ENCODE measurements at places on chromosomes 7 and 10.

DNA sequence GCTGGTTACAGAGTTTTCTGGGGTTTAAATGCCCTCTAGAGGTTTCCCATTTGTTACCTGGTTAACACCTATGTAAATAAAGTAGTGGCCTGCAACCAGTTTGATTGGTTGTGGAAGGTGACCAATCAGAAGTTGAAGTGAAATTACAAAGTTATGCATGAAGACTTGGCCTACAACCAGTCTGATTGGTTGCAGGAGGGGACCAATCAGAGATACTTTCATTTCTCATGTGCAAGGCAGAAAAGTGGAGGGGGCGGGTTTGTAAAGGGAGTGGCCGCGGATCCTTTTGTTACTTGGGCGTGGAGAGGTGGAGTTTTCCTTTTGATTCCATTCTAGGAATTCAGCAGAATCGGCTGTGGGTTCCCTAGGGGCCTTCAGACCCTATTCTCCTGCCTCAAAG lies 80.8 kb downstream of the SEC23IP start:
- no peak for DNase-seq

- no peak for DNase-seq
These were observed 44.2 kb upstream of the ADAM12 start for GRCh38 chr10:126432507-126432906.

DNA sequence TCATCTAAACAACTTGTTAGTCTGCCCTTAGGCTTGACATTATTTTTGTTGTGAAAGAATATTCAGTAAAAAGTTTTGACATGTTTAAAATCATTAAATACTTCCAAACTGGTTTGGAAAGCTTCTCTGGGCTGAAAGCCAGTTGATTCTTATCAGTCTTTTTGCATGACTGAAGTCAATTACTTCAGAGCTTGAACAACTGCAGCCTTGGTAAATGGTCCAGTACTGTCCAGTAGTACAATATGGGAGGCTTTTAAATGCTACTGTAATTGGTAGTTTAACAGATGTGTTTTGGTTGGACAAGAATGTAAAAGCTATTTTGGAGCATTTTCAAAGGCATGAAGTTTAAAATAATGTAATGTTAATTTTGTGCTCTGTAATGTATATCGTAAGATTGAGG lies 103.4 kb downstream of the SDK1 start:
- no peak for DNase-seq

GRCh38 chr7:158649279-158649678 lies 55.3 kb downstream of the NCAPG2 start:
- no peak for DNase-seq

- no peak for DNase-seq
These were observed 267.7 kb downstream of the MAD1L1 start for GRCh38 chr7:1964913-1965578.

DNA sequence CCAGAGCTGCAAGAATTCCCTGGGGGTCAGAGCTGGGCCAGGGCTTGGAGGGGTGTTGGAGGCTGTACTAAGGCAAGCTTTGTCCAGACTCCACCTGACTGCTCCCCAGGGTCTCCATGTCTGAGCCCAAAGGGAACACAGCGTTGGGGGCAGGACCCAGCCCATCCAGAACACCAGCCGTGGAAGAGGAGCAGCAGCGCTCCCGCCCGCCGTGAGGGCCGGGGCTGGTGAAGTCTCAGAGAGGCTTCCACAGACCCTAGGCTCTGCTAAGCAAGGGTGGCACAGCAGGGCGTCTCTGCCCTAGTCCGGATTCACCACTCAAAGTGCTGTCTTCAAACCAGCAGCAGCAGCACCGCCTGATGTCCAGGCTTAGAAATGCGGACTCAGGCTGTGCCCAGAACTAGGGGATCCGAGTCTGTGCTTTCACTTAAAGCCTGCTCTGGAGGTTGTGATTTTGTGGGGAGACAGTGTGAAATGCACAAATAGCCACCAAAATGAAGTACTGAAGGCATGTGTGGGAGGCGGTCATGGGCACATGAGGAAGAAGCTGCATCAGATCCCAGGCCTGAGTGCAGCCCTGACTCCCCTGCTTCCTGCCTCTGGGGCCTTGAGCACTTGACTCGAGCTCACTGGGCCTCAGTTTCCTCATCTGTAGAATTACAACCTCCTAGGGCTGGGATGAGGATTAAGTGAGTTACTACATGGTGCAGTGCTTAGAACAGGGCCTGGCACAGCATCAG lies 16.6 kb upstream of the AQP1 start:
- no peak for DNase-seq

DNA sequence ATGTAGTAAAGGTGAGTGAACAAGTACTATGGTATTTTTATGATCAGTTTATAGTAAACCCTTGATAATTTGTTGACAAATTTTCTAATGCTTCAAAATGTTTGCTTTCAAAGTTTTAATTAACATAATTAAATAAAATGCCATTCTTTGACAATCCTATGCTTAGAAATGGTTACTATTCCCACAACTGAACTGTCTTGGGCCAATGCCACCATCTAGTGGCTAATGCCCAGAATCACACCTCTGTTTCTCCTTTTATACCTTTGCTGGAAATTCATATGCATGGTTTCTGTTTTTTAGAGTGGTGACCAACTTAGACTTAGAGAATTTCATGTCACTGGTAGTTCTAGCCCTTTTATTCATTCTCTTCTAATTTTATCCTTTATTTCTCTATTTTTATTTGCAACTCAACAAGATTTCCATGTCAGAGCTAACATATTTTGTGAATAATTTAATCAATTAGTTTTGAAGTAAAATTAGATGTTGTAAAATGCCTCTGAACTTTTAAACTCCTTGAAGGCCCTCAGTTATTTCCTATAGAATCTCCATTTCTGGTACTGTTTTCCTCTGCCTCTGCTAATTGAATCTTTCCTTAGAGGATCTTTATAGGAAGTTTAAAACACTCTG lies 31.1 kb downstream of the PCGF5 start:
- DNase-seq = peak; percentile 36

- DNase-seq = no peak
These were observed 209.4 kb downstream of the FZD1 start for GRCh38 chr7:91473619-91474018.

GRCh38 chr10:86960003-86960862 lies 1.8 kb downstream of the SNCG start:
- DNase-seq = no peak

DNA sequence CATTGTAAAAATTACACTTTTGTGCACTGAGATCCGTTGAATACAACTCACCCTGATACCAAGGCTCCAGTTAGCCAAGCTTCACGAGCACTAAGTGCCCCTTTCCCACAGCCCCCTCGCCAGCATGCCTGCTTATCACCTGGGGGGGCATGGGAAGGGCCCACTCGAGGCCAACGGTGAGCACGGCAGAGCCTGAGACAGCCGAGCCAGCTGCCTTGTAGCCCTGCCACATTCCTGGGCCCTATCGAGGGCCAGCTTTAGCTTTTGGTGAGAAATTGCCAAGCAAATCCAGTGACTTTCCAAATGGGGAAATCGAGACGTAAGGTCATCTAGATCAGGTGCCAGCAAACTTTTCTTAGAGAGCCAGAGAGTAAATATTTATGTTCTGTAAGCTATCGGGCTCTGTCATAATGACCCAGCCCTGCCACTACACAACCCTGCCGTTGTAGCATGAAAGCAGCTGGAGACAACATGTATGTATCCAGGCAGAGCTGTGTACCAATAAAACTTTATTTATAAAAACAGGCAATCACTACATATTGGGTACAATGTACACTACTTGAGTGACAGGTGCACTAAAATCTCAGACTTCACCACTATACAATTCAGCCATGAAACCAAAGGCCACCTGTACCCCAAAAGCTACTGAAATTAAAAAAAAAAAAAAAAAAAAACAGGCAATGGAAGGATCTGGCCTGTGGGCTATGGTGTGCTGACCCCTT lies 83.6 kb downstream of the FAM53B start:
- no peak for DNase-seq

DNA sequence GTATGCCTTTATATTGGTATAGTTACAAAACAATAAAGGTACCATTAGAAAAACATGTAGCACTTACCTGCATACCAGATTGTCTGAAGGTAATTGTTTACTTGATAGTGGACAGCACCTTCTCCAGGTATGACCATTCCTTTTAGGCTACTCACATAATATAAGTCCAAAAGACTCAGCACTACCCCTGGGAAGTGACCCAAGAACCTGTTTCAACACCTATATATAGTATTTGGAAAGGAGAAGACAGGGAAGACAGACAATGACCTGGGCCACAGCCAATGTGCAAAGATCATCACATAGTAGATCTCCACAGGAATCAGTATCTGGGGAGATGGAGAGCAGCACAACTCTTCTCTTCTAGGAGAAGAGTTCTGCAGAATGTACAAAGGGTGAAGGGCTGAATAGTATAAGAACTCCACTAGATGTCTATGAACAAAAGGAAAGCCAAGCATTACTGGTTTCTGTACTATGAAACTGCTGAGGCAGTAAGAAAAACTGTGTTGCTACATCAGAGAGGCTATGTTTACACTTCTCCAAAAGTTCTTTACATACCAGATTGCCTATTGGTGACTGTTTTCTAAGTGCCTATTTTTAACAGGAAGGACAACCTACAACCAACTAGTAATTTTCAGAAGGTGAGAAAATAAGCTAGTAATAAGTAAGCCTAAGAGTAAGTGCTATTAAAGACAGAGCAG lies 159.2 kb downstream of the BTAF1 start:
- no peak for DNase-seq

- peak; percentile 12 for DNase-seq
These were observed 179.3 kb downstream of the PFKFB3 start for GRCh38 chr10:6382081-6382480.

DNA sequence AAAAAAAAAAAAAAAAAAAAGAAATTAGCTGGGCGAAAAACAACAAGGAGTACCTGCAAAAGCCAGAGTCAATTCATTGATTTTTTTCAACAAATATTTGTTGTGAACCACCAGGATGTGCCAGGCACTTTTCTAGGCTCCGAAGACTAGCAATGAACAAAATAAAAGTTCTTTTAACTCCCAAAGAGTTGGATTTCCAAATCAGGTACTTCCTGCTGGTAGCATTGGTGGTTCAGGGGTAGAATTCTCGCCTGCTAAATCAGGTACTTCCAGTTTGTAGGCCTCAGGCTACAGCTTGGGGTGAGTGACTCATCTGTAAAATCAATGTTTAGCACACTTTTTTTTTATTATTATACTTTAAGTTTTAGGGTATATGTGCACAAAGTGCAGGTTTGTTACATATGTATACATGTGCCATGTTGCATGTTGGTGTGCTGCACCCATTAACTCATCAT lies 10.9 kb downstream of the PPA1 start:
- no peak for DNase-seq

GRCh38 chr7:18890885-18891621 lies 226.4 kb downstream of the TWIST1 start:
- no peak for DNase-seq
